Thyroid gland (tissue), 4 donors: ENCODE measurements at places on chromosomes 1 and 21.

DNA sequence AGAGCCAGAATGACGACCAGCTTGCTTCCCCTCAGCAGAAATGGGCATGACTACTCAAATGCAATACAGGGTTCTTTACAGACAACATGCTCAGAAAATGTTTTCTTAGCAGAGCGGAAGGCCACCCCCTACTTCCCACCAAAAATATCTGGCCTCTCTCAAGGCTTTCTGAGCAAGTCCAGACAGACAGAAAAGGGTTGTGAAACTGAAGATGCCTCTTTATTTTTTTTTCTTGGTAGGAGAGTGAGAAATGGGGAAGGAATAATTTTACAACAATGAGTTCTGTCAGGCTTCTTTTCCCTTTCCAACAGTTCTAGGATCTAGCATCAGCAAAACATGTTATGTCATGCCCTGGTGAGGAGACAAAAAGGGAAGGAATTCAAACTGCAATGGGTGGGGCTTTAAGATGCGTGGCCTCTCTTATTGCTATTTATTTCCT lies 172.0 kb upstream of the CAMK1G start:
- DNase-seq: no peak

GRCh38 chr1:115668579-115668978 lies 26.8 kb downstream of the VANGL1 start:
- DNase-seq: no peak

DNA sequence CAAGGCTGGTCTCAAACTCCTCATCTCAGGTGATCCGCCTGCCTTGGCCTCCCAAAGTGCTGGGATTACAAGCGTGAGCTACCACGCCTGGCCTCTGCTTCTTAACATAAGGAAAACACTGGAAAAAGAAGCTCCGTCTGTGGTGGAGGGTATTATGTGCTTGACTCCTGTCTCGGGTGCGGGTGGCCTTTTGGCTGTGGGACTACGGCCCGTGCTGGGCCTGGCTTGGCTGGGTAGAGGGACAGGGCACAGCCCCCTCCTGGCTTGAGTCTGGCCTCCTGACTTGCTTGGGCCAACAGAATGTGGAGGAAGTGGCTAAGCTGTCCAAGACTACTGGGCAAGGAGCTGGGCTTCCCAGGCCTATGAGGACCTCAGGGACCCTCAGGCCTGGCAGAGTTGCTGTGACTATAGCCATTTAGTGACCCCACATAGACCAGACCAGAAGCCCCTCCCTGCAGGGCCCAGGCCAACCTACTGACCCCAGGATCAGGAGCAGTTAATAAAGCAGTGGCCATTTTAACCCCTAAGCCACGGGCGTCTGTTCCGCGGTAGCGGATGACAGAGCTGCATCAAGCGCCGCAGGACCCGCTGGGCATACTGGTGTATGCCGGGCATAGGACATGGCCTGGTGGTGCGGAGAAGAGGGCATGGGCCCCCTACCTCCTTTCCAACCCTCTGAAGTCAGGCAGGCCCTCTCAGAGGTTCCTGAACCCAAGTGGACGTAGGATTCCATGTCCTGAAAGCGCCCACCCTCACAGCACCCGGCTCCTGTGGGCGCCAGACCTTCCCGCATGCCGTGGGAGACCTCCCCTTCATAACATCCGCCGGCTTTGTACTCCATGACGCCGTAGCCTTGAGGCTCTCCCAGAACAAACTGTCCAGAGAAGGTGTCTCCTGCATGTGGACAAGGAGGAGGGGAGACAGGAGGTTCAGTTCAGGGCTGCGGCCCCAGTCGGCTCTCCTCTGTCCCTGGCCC lies 4.4 kb downstream of the MORN1 start:
- no peak for DNase-seq

DNA sequence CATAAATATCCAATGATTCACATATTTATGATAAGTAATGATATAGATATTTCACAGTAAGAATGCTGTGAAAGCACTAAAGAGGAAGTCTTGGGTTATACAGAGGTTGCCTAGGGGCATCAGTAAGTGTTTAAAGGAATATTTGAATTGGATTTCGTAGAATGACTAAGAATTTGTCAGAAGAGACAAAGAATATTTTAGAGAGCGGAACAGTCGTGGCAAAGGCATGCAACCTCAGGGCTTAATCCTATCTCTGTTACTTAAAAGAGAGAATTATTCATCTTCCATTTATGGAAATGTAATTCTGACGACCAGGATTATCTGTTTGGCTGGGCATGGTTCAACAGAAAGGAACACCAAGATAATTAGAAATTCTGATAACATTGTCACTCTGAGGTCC lies 171.9 kb upstream of the NR5A2 start:
- DNase-seq: no peak

- DNase-seq: no peak
Measured at GRCh38 chr1:151703813-151704212, 12.8 kb downstream of the CELF3 start.

GRCh38 chr21:16708101-16708835 lies 804.6 kb upstream of the CXADR start:
- DNase-seq: no peak

DNA sequence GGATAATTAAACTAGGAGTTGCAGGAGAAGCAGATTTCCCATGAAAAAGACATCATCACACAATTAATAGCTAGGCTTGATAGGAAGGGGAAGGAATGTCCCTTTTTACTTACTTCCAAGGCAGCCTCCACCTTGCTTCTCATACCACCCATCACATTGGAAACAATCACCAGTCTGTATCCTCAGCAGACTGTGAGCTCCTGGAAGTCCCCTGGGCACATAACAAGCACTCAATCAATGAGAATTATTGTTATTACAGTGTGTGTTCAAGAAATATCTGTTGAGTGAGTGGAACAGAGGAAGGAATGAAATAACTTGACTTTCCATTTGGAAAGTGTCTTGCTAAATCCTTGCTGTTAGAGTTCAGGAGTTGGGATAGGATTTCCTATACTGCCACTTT lies 36.2 kb downstream of the HIVEP3 start:
- DNase-seq: no peak

GRCh38 chr21:31254131-31254530 lies 89.9 kb downstream of the TIAM1 start:
- no peak for DNase-seq

GRCh38 chr1:147534386-147534785 lies 6.9 kb upstream of the BCL9 start:
- DNase-seq: no peak

DNA sequence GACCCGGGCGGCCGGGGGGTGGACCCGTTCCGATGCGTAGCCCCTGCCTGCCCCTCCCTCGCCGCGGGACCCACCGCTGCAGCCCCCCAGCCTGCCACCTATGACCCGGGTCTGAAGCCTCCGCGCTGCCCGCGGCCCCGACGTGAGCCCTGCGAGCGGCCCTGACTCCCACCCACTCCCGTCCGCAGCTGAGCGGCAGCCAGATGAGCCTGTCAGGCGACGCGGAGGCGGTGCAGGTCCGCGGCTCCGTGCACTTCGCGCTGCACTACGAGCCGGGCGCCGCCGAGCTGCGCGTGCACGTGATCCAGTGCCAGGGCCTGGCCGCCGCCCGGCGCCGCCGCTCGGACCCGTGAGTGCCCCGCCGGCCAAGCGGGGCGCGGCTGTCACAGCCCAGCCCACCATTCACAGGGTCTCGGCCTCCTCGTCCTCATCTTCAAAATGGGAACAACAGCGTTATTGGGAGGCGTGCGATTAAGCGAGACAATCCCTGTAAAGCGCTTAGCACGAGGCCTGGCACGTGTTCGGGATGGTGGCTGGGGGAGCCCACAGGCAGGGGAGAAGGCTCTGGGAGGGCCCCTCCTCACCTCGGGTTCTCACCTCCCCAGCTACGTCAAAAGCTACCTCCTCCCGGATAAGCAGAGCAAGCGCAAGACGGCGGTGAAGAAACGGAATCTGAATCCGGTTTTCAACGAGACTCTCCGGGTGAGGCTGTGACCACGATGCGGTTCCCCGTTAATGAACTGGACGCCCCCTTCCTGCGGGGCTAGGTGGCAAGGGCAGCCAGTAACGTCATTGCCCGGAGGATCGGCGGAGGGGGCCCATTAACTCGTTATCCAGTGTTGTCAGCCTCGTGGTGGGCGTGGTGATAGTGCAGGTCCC lies 8.2 kb downstream of the SYTL1 start:
- DNase-seq: peak; percentile 79

DNA sequence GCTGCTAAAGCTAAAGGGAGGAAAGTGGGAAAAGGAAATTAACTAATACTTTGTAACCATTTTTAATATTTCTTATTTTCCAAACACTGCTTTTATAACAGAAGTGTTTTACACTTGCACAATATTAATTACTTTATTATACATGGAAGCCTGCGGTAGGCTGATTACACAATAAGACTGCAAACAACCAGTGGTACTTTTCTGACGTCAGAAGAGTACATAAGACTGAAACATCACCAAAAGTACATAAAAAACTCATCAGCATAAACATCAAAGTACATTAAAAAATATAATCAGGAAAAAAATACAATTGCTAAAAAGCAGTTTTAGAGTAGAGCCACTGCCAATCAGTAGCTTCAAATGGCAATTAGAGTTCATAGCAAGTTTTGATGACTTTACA lies 4.6 kb downstream of the ZNF281 start:
- no peak for DNase-seq

DNA sequence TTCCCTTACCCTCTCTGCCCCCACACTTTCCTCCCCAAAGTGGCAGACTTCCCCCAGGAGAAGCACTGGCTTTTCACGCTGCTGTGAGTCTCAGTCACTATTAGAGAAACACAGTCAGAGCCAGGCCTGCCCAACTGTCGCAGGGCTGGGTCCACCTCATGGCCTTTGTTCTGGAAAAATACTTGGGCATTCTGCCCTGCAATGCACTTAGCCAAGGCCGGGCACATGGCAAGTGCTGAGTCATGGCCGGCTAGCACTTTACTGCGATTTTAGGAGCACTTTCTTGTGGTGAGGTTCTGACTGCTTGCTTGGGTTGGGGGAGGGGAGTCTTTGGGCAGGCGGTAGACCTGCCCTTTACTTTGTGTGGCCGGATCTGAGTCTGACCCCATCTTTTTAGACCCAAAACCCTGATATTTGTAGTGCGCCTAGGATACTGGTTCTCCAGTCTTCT lies 7.7 kb downstream of the EPHX1 start:
- DNase-seq: peak; percentile 97

- peak; percentile 46 for DNase-seq
Measured at GRCh38 chr1:160837558-160838205, 25.0 kb downstream of the CD244 start.

DNA sequence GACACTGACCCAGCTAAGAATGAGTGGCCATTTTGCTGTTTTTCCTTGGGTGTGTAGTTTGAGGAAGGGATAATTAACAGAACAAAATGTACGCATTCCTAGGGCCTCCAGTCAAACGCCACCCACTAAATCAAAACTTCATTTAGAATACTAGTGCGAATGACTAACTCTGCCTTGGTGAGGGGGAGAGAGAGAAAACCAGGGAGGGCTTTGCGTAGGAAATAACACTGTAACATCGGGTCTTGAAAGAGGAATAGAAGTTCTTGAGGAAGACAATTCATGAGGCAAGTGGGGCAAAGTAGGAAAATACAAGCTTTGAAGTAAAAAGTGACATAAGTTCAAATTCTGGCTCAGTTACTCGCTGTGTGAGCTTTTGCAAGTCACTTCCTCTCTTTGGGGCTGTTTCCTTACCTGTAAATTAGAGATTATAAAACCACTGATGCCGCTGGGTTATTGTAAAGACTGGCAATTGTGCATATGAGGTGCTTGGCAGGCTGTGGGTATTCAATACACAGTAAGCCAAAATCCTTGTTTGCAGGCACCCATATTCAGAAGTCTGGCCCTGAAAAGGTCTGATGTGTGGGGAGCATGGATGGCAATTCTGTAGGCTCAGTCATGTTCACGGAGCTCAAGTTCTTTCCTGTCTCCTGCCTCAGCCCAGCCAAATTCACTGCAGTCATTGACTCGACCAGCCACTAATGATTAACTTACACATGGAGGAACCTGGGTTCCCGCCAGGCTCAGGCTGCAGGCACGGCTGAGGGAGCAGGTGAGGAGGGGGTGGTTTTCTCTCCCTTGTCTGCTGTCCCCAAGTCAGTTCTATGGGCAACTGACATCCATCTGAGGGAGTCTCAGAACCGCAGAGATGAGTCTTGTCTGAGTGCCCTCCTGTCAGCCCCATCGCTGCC lies 140.3 kb upstream of the CSF3R start:
- DNase-seq: no peak

GRCh38 chr1:193069748-193070385 lies 10.5 kb downstream of the RO60 start:
- no peak for DNase-seq

GRCh38 chr1:45291716-45292115 lies 35.0 kb upstream of the HPDL start:
- DNase-seq: no peak

DNA sequence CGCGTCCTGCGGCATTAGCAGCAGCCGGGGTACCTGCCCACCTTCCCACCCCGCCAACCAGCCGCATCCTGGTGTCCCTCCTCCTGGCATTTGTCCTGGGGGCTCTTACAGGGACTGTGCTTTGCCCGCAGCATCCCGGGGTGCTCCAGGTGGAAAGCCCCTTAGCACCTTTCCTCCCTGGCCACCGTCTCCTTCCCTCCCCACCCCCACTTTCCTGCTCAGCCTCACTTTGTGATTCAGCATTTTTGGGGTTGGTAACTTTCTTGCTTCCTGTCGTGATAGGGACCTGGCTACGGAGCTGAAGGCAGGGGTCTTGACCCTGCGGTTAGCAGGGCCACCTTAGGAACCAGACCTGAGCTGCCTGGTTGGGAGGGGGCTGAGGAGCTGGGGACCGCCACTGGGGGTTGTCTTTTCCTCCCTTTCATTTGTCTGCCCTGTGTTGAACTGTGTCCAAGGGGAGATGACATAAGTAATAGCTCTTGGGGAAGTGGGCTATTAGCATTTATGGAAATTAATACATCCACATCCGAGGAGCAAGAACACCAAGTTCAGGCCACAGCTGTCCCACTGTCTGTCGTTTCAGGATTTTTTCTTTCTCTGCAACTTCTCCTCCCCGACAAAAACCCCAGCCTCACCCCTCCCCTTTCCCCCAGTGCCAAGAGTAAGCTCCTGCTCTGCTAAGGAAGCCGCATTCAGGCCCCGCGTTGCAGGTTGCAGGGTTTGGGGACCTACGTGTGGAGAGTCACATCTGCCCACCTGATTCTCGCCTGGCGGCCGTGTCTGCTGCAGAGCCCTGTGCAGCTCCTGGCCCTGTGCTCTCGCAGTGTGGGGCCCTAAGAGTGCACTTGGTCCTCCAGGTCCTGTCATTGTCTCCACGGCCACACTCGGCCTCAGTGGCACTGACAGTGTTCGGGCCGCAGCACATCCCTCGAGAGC lies 1.6 kb upstream of the NPHP4 start:
- no peak for DNase-seq

GRCh38 chr1:32195531-32195930 lies 4.9 kb upstream of the CCDC28B start:
- DNase-seq: no peak
